ENCODE measurements at places on chromosomes 11 and 22.

DNA sequence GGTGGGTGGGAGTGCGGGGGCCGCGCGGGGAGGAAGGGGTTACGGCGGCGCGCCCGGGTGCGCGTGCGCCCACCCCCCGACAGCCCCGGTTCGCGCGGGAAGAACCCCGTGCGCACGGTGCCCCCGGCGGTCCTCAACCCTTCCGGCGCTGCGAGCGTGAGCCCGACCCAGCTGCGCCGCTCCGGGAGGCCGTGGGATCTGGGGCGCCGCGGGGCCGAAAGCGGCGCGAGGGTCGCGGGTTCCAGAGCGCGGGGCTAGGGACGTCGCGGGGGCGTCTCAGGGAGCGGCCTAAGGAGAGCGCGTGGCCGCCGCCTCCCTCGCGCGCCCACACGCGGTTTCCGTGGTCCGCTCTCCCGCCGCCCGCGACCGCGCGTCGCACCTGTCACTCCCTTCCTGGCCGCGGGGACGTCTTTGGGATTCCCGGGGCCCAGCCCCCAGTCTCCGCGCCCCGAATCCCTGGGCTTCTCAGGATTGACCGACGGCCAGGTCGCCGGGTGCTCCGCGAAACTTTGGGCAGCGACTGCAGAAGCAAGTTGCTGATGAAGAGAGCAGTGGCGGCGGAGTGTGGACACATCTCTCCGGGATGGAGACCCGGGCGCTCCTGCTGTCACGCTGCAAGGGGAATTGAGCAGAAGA, 582 bp downstream of the SREBF2 start:
- ATAC-seq, result peak; percentile 12

DNA sequence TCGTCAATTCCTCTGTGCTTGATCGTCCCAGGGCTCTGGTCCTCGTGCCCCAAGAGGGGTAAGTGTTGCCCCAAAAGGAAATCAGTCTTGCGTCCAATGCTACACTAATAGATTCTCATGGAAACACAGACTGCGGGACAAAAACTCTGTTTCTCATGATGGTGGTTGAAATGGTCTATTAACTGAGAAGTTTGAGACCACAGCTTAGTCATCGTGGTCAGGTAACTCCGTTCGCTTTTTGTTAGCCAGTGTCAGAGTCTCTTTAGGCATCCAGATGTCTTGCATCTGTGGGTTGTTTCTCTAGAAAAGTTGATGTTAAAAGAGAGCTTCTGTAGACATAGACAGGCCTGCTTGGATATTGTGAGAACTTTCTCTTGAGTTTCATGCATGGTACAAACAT, 104.6 kb upstream of the SORL1-AS1 start:
- ATAC-seq, result peak; percentile 83

DNA sequence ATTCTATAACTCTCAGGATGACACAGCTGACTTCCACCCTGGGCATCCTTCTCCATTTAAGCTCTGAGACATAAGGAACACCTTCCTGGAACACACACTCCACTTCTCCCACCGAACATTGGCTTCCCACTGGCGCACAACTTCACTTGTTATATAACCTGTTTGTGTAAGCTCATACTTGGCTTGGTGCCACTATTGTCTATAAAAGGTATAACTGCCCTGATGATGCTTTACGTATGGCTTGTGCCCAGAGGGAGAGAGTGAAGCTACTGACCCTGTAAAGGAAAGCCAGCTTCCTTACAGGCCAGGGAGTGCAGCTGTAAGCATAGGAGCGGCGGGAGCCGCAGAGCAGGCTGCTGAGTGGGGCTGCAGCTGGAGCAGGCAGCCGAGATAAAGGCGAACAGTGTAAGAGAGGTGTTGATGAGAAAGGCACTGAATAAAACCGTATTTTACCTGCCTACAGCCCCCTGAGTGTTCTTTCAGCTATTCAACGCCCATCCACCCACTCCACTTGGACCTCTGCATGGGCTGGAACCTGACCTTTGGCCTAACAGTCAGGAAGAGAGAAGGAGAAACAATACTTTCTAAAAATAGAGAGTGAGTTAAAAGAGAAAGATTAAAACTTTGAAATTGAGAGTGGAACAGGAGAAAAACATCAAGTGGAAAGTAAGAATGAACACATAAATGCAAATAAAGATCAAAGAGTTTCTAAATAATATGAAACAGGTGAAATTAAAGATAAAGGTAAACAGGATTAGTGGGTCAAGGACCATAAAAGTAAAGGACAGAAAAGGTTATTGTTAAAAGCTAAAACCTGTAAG, 252.1 kb upstream of the ARHGAP42 start:
- ATAC-seq, result no peak

- ATAC-seq, result peak; percentile 66
Observed at GRCh38 chr11:123429913-123430720, at the start of gene GRAMD1B. GRAMD1B (plus strand) TSS chr11:123430269; CDS start chr11:123430793, 524 bp downstream.

- no peak for ATAC-seq
Observed at GRCh38 chr22:37961062-37961461, 7.6 kb downstream of the POLR2F start.

DNA sequence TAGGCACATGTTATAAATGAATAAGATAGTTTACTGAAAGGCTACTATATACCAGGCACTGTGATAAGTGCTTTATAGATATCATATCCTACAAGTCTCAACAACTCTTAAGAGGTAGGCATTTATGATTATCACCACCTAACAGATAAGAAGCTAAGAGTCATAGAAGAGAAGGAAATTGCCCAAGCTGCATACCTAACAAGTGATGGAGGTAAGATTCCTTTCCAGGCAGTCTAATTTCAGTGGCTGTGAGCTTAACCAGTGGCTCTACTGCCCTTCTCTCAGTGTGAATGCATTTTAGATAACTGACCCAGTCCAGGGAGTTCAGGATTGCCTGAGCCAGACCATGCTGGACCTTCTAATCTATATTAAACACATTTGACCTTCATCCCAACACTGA, 39.2 kb downstream of the HEPHL1 start:
- no peak for ATAC-seq
